ENCODE measurements at places on chromosomes 11 and 22. TPM values are rescaled to one million over a fixed set of nuclear protein-coding genes. Genes with fewer than 3 reads are reported as not detected.

DNA sequence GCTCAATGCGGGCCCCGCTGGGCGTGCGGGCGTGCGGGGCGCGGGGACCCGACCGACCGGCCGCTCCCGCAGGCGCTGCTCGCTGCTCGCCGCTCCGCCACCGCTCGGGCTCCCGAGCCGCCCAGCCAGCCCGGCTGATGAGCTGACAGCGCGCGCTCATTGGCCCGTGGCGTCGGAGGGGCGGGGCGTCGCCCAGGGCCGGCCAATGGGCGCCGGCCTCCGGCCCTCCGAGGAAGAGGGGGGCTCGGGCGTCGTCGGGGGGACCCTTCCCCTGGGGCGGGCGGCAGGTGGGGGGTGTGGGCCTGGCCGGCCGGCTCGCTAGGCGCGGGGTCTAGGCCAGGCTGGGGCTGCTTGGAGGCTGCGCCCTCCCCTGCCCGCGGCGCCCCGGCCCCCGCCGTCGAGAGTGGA, at the start of gene SCUBE1:
Gene SCUBE1, minus strand, starts transcription at position 111 of the 408 bp plus-strand sequence. CDS start 111 bp downstream, outside the sequence.
- peak; percentile 63 for DNase-seq

GRCh38 chr11:70220920-70221319, 17.8 kb downstream of the FADD start:
- DNase-seq: no peak

DNA sequence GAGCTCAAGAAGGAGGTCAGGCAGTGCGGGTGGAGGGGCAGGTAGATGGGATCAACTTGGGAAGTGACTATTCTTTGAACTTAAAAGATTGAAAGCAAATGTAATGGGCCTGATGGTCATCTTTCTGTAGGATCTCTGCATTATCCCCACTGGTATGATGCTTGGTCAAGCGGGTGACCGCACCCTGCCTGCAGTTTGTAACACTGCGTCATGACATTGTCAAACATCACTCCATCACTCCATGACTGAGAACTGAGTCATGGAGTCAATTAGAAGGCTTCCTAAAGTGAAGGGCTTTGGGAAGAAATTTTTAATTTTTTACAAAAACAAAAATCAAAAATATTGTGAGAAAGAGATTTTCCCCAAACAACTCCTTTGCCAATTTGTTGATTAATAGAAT, 62.4 kb upstream of the BMAL1 start:
- DNase-seq: no peak

DNA sequence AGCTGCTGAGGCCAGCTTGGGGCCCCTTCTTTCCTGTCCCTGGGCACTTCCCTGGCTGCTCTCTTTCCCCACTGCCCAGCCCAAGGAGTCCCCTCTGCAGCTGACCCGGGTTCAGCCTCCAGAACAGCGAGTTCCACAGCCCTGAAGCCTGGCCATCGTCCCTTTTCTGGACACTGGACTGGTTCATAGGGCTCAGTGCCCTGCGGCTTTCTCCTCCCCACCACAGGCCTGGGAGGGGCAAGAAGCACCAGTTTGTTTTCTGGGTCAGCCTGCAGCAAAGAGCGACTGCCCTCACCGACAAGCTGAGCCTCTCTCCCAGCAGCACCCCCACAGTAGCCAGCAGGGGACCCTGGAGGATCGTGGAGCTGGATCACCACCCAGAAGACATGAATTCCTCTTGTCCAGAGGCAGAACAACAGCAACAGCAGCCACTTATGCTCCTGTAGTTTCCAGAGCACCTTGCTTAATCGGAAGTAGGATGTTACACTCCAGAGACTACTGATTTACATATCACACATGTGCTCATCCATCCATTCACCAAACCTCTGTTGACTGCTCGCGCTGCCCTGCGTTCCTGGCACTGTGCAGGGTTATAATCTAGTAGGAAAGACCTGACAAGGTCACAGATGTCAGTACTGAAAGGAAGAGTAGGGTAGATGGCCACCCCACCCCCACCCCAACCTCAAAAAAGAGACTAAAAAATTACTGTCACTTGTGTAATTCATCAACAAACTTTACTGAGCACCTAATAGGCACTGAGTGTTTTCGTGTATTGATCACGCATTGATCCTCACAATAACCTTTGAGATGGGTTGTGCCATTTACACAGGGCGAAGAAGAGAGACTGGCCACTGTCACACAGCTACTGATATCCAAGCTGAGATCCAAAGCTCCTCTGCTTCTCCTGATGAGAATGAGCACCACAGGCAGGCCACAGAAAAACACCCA, 13.0 kb upstream of the CXCR5 start:
- peak; percentile 10 for DNase-seq

DNA sequence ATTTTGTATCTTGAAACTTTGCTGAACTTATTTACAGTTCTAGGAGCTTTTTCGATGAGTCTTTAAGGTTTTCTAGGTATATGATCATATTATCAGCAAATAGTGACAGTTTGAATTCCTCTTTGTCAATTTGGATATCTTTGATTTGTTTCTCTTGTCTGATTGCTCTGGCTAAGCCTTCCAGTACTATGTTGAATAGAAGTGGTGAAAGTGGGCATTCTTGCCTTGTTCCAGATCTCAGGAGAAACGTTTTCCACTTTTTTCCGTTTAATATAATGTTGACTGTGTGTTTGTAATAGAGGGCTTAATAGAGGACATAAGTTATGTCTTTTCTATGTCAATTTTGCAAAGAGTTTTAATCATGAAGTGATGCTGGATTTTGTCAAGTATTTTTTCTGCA, 124.3 kb downstream of the ZNF280B start:
- DNase-seq: no peak

DNA sequence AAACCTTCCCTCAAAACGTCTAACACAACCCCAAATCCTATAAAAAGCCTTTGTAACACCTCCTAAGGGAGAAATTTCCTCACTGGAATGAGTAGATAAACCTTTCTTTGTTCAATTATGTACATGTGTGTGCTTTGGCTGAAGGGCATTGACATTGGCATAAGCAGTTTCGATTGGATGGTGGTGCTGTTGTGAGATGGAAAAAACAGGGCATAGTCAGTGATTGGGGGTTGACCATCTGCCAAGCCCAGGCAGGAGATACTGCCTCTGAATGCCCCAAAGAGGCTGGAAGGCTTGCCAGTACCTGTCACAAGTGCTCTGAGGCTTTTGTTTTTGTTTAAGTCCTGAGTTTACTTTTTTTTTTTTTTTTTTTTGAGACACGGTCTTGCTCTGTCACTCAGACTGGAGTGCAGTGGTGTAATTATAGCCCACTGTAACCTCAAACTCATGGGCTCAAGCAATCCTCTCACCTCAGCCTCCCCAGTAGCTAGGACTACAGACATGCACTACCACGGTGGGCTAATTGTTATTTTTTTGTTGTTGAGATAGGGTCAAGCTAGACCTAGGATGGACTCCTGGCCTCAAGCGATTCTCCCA, 1.2 kb upstream of the CCDC117 start:
- no peak for DNase-seq

- no peak for DNase-seq
Observed at GRCh38 chr11:118841469-118842242, 42.0 kb upstream of the CXCR5 start.

DNA sequence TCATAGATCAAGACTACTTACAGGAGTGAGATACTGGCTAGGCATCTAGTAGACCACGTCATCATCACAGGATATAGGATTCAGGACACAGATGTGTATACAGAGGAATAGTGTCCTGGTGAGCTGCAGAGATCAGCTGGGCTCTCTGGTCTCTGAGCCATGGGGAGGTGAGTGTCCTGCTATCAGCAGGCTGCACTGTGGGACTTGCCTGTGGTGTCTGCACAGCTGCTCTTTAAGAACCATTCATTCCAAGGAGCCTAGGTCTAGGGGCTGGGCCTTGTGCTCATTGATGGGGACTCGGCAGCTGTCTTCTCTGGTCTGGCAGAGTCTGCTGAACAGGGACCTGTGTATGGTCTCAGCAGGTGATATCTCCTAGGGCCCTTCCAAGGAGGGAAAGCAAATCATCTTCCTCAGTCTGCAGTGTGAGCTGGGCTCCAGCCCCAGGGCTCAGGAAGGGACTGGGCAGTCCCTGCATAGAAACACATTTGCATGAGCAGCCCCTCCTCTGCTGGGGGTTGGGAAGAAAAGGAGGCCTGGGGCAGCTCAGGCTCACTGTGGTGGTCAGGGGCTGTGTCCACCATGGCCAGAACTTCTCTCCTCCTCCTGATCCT, 66.1 kb upstream of the VPREB1 start:
- no peak for DNase-seq

- DNase-seq: no peak
Observed at GRCh38 chr11:123304828-123305466, 109.9 kb upstream of the CLMP start.

DNA sequence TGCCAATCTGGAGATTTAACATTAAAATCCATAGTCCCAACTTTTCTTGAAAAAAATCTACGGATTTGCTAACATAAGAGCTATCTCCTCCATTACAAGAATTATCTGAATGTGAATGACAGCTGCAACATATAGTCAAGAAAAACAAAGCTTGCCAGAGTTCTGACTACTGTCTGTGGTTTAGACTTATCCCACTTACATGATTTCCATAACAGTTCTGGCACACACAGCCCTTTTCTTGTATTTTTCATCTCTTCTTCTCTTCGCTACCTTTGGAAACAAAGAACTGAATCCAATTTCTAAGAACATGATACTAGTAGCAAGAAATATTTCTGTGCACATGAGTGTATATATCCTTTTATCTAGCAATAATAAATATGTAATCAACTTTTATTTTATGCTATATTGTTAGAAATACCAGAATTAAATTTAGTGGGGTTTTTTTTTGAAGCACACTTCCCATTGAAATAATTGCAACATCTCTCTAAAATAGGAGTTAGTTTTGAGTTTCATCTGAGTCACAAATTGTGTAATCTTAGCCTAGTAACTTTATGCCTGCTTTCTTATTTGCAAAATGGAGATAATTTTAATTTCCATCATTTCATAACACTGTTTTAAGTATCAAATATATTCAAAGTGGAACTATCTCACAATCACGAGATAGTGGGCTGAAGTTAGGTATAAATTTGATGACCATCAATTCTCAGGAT, 1217.6 kb downstream of the JRKL start:
- no peak for DNase-seq

DNA sequence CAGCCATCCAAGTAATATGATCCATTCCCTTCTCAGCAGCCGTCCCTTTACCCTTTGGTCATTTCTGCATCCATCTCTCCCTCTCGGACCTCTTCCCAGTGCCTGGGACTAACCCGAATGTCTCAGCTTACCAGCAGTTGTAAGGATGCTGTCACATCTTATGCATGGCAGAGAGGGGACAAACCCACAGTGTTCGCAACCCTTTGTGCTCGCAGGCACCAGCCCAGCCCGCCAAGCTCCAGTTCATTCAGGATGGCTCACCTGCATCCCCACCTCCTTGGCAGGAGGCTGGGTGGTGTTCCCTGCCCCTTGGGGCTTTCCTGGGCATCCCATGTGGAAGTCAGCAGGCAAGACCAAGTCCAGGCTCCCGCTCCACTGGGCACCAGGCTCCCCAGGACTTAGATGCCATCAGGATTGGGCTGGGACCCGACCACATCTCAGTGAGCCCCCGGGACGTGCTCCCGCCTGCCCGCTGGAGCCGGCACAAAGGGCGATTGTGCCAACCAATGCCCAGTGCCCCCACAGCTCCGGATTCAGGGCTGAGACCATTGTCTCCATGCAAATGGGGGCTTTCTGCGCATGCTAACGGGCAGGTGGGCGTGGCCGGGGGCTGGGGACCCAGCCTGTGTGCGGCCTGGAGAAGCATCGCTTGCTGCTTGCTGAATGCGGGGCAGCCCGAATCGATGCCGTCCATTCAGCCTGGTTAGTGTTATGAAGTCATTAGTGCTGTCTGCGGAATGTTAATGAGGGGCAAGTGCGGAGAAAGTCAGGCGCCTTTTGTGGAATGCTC, 108.6 kb downstream of the KCNQ1OT1 start:
- no peak for DNase-seq

DNA sequence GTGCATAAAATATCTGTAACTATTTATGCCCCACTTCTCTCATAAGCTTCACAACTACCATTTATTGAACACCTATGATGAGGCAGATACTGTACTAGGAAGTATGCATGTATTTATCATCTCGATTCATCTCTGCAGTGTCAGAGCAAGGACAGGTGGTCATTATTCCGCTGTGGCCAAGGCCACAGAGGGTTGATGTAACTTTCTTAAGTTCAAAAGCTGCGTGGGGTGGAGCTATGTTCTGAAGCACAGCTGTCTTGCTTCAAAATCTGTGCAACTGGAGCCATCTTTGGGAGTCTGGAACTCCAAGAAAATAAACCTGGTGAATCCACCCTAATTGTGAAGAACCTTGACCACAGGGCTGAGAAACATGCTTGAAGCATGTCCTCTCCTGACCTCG, 60.2 kb upstream of the HMGXB4 start:
- DNase-seq: no peak

DNA sequence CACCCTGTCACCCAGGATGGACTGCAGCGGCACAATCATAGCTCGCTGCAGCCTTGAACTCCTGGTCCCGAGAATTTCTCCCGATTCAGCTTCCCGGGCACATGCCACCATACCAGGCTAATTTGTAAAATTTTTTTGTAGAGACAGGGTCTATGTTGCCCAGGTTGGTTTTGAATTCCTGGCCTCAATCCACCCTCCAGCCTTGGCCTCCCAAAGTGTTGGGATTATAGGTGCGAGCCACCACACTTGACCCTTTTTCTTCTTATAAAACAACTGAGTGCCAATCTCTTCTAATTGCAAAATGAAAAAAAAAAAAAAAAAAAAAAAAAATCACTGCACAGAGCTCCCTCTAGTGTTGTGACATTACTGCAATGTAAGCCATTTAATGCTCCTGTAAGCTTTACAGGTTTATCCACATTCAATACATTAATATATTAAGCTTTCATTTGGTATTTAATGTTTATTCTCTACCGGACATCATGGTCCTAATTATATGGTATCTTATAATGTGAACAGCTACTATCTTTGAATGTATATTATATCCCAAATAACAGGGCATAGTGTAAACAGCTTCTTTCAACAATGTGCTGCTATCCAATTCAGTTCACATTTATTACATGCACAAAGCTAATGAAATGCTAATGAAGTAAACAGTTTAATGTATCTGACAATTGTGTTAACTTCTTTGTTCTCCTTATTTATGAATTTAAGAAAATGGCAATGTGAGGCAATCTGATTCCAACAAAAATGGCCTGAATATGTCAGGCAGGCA, 44.6 kb downstream of the COPB1 start:
- no peak for DNase-seq

GRCh38 chr11:47109051-47109726, 67.5 kb downstream of the ARFGAP2 start:
- DNase-seq: no peak

- DNase-seq: peak; percentile 66
Observed at GRCh38 chr22:23183061-23183698, 2.9 kb downstream of the BCR start.

GRCh38 chr11:80783561-80783960, 1342.7 kb upstream of the TENM4 start:
- DNase-seq: no peak

GRCh38 chr11:95506777-95507176, 275.8 kb upstream of the SESN3 start:
- no peak for DNase-seq

GRCh38 chr22:39410264-39410663, 10.7 kb downstream of the TAB1 start:
- DNase-seq: no peak

GRCh38 chr11:95739108-95739938, 50.3 kb downstream of the FAM76B start:
- no peak for DNase-seq

- DNase-seq: no peak
Observed at GRCh38 chr22:26066534-26066933, 102.7 kb upstream of the SEZ6L start.

GRCh38 chr22:39722032-39722325, 151.4 kb downstream of the CACNA1I start:
- DNase-seq: no peak

The TRIM34 gene
- 13.1 TPM for total RNA-seq

The OR5B21 gene
- total RNA-seq: not detected

The ARHGAP42 gene
- total RNA-seq: 9.9 TPM

The MFRP gene
- total RNA-seq: not detected

The CNIH2 gene
- 3.5 TPM for total RNA-seq

The KRTAP5-1 gene
- total RNA-seq: not detected

The MS4A4A gene
- total RNA-seq: not detected
